ENCODE measurements at places on chromosomes 4 and X.

- peak; percentile 70 for DNase-seq
Measured at GRCh38 chrX:107710617-107711391, 64.8 kb downstream of the TSC22D3 start.

- DNase-seq, result peak; percentile 74
Measured at GRCh38 chrX:70476934-70477733, 32.5 kb downstream of the DLG3 start.

GRCh38 chrX:53317365-53318069 is 36.1 kb upstream of the IQSEC2 start:
- DNase-seq, result peak; percentile 83

GRCh38 chr4:127491571-127491970 is 141.2 kb upstream of the INTU start:
- DNase-seq, result no peak

DNA sequence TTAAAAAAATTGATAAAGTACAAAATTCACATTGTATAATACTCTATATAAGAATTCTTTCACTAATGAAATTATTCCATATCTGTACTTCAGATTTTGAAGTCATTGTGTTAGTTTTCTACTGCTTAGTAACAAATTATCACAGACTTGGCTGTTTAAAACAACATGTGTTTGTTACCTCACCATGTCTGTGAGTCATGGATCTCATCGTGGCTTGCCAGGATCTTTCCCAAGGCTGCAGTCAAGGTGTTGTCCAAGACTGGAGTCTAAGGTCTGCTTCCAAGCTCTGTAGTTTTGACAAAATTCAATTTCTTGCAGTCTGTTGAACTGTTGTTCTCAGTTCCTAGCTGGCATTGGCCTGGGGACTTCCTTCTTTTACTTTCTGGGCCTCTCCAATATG is 1286.9 kb downstream of the ADGRL3 start:
- no peak for DNase-seq

GRCh38 chrX:70405003-70405402 is 18.1 kb upstream of the GDPD2 start:
- no peak for DNase-seq

GRCh38 chrX:69085151-69085550 is 80.1 kb downstream of the PJA1 start:
- DNase-seq, result no peak

DNA sequence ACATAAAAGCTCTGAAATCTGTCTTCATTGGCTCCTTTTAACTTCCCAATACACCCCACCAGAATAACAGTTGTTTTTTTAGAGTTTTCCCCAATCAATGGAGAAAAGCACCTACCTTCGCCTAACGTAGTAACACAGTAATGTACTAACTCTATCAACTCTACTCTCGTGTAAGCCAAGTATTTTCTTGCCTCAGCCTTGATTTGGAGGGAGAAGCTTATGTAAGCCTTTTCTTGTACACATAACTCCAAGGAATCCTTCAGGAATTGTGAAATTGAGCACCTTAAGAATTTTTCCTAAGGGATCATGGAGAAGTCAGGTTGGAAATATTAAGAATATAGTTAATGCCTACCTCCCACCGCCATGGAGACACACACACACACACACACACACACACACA is 181.2 kb downstream of the RAPGEF2 start:
- DNase-seq, result no peak

- no peak for DNase-seq
Measured at GRCh38 chr4:168643111-168643795, 146.4 kb downstream of the PALLD start.

DNA sequence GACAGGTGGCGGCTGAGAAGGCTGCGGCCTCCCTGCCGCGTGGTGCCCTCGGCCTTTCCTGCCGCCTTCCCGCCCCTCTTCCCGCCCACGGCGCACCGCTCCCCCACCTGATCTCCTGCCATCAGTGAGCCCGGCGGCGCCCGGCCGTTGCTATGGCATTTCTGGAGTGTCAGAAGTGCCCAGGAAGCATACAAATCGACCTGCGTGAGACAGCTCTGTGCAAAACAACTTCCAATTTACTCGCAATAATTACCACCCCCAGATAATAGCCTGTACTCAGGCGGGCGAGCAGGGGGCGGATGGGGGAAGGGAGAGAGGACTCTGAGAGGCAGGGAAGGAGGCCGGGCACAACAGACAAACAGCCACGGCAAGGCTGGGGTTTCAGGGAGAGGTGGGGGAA is 16.6 kb upstream of the ERCC6L start:
- no peak for DNase-seq

- DNase-seq, result no peak
Measured at GRCh38 chrX:56211701-56212100, 20.5 kb upstream of the KLF8 start.

- DNase-seq, result no peak
Measured at GRCh38 chrX:130975947-130976346, 72.9 kb upstream of the ENOX2 start.

- DNase-seq, result no peak
Measured at GRCh38 chr4:11470438-11471045, 41.8 kb upstream of the HS3ST1 start.

GRCh38 chrX:155966876-155967275 is 30.6 kb upstream of the IL9R start:
- no peak for DNase-seq

DNA sequence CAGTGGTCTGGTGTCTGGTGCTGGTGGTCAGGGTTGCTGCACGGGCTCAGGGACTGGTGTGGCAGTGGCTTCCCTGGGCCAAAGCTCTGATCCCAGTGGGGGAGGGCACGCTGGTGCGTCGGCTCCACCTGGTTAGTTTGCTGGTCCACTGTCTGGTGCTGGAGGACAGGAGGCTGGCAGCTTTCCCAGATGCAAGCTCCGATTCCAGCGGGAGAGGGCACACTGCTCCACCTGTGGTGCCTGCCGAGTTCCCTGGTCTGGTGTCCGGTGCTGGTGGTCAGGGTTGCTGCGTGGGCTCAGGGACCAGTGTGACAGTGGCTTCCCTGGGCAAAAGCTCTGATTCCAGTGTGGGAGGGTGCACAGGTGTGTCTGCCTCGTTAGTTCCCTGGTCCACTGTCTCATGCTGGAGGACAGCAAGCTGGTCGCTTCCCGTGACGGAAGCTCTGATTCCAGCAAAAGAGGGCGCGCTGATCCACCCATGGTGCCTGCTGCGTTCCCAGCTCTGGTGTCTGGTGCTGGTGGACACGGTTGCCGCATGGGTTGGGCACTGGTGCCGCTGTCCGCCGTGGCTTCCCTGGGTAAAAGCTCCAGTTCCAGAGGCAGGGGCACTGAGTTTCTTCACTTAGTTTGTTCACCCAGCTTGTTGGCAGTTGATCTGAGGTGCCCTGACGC is 5.8 kb downstream of the VMA21 start:
- peak; percentile 81 for DNase-seq

- no peak for DNase-seq
Measured at GRCh38 chr4:52950226-52950625, 88.1 kb downstream of the RASL11B start.

DNA sequence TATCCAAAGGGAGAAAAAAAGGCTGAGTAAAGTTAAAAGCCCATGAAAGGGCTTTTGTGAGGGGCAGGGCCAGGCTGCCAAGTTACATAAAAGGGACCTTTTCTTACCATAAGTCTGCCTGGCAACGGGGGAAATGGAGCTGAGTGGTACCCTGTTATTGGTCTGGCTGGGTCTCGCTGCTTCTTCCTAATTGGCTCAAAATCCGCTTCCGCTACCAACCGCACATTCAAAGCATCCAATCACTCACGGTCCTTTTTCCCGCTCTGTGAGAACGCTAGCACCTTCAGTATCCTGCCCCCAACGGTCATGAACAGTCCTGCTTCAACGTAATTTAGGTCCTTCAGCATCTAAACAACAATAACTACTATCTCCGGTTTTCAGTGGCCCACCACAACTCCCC is 611 bp downstream of the TEX11 start:
- DNase-seq, result no peak

DNA sequence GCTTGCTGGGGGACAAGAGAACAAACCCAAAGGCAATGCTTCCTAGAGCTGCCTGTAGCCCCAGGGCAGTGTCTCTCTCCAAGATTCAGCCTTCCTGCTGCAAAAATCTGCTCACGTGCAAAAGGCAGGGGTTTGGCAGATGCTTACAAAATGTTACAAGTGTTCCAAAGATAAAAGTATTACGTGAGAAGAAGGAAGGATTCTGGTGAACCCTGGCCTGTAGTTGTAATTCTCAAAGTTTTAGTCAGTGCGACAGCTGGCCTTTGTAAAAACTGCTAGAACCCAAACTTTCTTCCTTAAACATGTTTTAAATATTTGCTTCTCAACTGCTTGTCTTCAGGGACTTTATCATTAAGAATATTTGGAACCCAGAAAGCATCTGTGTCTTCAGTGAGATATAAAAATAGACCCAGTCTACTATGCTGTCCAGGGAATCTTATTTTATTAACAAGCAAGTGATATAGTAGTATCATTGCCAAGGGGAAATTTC is 232.3 kb downstream of the FRMPD4 start:
- no peak for DNase-seq

- no peak for DNase-seq
Measured at GRCh38 chr4:112172180-112172579, 26.9 kb downstream of the FAM241A start.

- DNase-seq, result no peak
Measured at GRCh38 chrX:112473654-112474053, 206.1 kb downstream of the LHFPL1 start.

DNA sequence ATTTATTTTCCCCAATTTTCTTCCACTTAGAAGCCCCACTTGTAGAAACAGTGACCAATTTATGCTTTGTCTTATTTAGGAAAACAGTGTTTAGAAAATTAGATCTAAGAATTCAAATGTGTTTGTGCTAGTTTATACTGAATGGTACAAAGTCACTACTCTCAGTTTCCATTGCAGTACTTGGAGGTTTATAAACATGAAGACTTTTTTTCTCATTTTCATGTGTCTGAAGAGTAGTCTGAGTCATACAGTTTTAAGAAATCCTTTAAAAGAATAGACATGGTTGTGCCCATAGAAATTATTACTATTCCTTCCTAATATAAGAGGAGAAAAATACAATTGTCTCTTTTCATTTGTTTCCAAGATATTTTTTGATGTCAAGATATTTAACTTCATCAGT is 458.7 kb downstream of the NAF1 start:
- DNase-seq, result no peak

DNA sequence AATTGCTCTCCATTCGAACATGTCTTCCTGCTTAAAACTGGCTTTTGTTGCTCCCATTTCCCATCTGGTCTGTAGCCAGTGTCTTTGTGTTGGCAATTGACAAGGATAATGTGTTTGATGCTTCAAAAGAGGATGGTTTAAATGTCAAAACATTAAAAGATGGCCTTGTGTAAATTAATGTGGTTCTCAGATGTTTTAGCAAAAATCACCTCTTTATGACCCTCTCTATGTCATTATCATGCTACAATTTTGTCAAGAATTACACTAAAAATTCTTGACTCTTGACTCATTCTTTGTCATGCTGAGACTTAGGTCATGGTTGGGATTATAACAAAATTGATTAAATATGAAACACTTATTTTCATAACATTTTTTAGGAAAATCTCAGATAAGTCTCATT is 47.4 kb downstream of the TMEM131L start:
- no peak for DNase-seq

- no peak for DNase-seq
Measured at GRCh38 chr4:6416518-6417286, 55.7 kb downstream of the PPP2R2C start.

- no peak for DNase-seq
Measured at GRCh38 chrX:84865113-84865512, 138.6 kb upstream of the APOOL start.

- no peak for DNase-seq
Measured at GRCh38 chr4:153227469-153228075, 23.3 kb downstream of the TRIM2 start.

DNA sequence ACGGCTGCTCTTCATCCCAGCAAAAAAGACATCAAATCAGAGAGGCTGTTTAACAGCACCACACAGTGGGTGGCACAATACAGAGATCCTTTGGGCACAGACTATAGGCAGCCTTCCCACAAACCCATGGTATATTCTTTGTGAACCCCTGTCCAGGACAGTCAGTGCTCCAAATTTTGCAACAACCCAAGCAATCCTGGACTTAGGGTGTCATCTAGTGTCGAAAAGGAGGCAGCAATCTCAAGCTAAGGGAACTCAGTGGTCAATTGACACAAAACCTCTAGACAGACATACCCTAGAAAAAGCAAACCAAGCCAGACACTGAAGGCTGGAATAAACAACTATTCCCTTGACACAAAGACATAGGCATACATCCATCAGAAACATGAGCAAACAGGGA is 137.4 kb downstream of the BMP15 start:
- no peak for DNase-seq

GRCh38 chr4:153294631-153295030 is 49.9 kb upstream of the MND1 start:
- no peak for DNase-seq

DNA sequence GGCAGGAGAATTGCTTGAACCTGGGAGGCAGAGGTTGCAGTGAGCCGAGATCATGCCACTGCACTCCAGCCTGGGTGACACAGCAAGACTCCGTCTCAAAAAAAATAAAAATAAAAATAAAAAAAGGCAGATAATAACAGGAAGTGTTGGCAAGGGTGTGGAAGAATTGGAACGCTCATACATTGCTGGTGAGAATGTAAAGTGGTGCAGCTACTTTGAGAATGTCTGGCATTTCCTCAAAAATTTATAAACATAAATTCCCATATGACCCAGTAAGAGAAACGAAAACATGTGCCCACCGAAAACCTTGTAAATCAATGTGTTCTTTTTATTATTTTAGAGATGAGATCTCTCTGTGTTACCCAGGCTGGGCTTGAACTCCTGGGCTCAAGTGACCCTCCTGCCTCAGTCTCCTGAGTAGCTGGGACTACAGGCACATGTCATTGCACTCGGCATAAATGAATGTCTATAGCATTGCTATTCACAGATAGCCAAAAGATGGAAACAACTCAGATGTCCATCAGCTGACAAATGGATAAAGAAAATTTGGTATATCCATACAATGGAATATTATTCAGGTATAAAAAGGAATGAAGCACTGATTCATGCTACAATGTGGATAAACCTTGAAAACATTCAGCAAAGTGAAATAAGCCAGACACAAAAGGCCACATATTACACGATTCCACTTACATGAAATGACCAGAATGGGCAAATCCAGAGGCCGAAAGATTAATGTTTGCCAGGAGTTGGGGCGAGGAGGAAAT is 63.7 kb upstream of the PLAC1 start:
- DNase-seq, result no peak

GRCh38 chr4:56703378-56703777 is 22.3 kb upstream of the HOPX start:
- no peak for DNase-seq

DNA sequence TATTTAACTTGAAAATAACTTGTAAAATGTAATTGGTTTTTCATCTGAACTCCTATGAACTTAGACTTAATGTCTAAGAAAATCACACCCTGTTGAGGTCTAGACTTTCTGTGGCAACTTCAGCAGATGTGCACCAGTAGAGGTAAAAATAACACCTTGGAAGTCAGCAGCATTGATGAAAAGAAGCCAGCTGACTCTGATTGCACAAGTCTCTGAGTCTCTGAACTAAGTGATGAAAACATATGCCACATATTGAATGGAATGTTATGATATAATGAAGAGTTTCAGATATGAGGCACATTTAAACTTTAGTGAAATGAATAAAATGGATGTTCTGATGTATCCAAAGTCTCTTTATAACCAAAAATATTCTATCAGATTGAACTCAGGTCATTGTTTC is 155.4 kb downstream of the GPM6A start:
- no peak for DNase-seq

- no peak for DNase-seq
Measured at GRCh38 chr4:139523076-139523475, 32.9 kb downstream of the SETD7 start.

Measured in sigmoid colon (tissue), 7 donors.